ENCODE measurements at places on chromosomes 4 and X.

GRCh38 chr4:155077452-155078229 lies 130.8 kb upstream of the NPY2R start:
- DNase-seq, result no peak

GRCh38 chrX:30493348-30493747 lies 84.2 kb downstream of the TASL start:
- DNase-seq, result no peak

GRCh38 chrX:116417214-116417613 lies 19.2 kb upstream of the SLC6A14 start:
- no peak for DNase-seq

GRCh38 chrX:15500497-15500966 lies at the start of gene BMX:
Gene BMX, plus strand, starts transcription at chrX:15500807. Its CDS starts 7,547 bp downstream, at chrX:15508354.
- no peak for DNase-seq

DNA sequence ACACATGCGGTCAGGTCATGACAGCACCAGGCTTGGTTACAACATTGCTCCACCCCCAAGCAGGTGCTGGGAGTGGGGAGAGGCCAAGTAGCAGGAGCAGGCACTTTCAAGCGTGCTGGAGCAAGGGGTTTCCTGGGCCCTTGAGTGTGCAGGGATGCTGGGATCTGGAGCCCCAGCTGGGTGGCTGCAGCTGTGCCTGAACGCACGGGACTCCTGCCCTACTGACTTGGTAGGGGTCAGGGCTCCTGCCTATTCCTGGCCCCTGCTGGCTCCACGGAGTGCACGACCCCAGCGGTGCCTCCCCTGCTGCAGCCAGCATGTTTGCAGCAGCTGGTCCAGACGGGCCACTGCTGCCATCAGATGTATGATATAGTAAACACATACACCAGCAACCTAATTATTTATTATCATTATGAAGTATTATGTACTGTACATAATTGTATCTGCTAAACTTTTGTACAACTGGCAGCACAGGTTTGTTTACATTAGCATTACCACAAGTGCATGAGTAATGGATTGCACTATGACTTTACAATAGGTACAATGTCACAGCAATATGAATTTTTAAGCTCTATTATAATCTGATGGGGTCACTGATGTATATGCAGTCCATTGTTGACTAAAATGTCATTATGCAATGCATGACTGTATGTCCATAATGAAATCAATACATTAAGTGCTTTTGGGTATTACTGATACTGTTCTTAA lies 620.6 kb downstream of the RAPGEF2 start:
- no peak for DNase-seq

- DNase-seq, result no peak
Measured at GRCh38 chr4:38730493-38730829, 52.3 kb downstream of the TLR10 start.

GRCh38 chr4:186820391-186820891 lies 96.8 kb upstream of the FAT1 start:
- DNase-seq, result no peak

Measured in NCI-H1092 treated with DMSO at 0.1 percent for 48 hours (cell line).